ENCODE measurements at places on chromosomes 7 and 10.

DNA sequence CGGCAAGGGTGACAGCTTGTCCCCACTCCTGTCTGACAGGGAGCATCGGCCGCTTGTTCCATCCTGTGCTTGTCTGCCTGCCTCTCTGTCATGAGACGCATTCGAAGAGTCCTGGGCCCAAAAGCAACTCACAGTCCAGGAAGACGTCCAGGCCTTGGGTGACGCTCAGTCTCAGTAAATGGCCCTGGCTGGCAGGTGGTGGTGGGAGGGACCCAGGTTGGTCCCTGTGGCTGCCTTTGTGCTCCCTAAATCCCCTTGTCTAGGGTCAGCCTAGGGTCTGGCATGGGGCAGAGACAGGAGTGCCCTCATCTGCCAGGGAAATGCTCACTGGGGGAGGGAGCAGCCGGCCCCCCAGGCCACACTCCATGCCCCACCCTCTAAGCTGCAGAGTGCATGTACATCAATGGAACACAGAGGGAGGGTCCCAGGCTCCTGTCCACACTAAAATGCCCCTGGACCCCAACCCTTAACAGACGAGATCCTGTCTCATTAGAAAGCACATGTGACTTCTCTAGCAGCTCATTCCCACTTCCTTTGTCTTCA lies 295.2 kb upstream of the ZNF32 start:
- no peaks in the 10 kb centered on the region for H3K27me3 ChIP-seq
- no peak for DNase-seq
- no peak overlapping the region for H3K4me3 ChIP-seq

GRCh38 chr10:30219971-30220751 lies 128.9 kb downstream of the MTPAP start:
- no peaks in the 10 kb centered on the region for H3K27me3 ChIP-seq
- H3K27ac ChIP-seq = no peak overlapping the region
- no peaks in the 10 kb centered on the region for H3K36me3 ChIP-seq
- DNase-seq = peak; percentile 42
- H3K4me3 ChIP-seq = no peak overlapping the region

DNA sequence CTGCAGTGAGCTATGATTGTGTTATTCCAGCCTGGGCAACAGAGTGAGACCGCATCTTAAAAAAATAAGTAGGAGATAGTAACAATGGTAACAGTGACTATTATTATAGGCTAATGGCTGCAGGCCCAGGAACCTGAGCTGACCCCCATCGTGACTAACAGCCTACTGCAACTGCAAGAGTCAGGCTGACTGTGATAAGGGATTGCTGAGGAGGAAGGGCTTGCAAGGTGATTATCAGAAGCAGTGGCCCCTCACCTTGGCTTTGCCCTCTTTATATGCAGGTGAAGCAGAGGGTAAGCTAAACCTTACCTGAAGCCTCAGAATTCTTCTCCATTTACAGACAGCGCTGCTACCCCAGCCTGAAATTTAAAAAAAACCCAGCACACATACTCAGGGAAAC lies 83.9 kb upstream of the SDK1 start:
- no peaks in the 10 kb centered on the region for H3K27me3 ChIP-seq
- peaks cover 6% of the 10 kb centered on the region for H3K4me1 ChIP-seq
- peak overlapping the region; percentile 23 for H3K27ac ChIP-seq
- H3K4me3 ChIP-seq = no peak overlapping the region
- H3K36me3 ChIP-seq = no peaks in the 10 kb centered on the region

GRCh38 chr7:139730746-139731612 lies 46.8 kb downstream of the HIPK2 start:
- no peaks in the 10 kb centered on the region for H3K27me3 ChIP-seq
- H3K27ac ChIP-seq = peak overlapping the region; percentile 96
- peak; percentile 79 for DNase-seq
- no peaks in the 10 kb centered on the region for H3K36me3 ChIP-seq
- H3K4me1 ChIP-seq = peaks cover 7% of the 10 kb centered on the region

GRCh38 chr7:153099235-153099634 lies 339.7 kb downstream of the ACTR3B start:
- H3K27ac ChIP-seq = no peak overlapping the region
- H3K4me3 ChIP-seq = no peak overlapping the region
- H3K36me3 ChIP-seq = no peaks in the 10 kb centered on the region
- DNase-seq = no peak
- H3K27me3 ChIP-seq = no peaks in the 10 kb centered on the region
- H3K4me1 ChIP-seq = no peaks in the 10 kb centered on the region
